ENCODE measurements at places on chromosomes 11 and 22. TPM values are rescaled to one million over a fixed set of nuclear protein-coding genes. Genes with fewer than 3 reads are reported as not detected.

Gene CCDC88B
- 7.7 TPM for total RNA-seq

Gene KRTAP5-7
- not detected for total RNA-seq

Gene HTR3B
- not detected for total RNA-seq

Gene ANGPTL5
- total RNA-seq, result 1.5 TPM

Gene CENPM
- 1.5 TPM for total RNA-seq

All from Right ventricle myocardium inferior (tissue), 1 donor.